CD4-positive, alpha-beta T cell (primary cell): ENCODE measurements at places on chromosomes 4 and X.

GRCh38 chrX:107673933-107674479 is 45.7 kb downstream of the PRPS1 start:
- DNase-seq, result peak; percentile 92

DNA sequence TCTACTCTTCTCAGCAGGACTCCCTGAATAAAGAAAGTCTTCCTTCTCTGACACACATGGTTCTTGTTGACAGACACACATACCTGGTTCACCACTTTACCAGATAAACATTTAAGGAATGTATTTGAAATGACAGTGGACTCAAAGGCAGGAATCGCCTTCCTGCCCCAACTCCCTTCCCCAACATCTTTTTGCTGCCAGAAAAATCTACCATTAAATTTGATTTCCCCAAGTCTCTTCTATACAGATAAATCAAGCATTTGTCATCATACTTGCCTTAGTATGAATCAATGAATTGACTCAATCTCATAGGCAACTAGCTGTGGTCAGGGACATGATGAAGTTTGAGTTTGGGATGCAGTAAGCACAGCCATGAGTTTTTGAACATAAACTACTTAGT is 23.3 kb upstream of the ANXA5 start:
- DNase-seq, result no peak

DNA sequence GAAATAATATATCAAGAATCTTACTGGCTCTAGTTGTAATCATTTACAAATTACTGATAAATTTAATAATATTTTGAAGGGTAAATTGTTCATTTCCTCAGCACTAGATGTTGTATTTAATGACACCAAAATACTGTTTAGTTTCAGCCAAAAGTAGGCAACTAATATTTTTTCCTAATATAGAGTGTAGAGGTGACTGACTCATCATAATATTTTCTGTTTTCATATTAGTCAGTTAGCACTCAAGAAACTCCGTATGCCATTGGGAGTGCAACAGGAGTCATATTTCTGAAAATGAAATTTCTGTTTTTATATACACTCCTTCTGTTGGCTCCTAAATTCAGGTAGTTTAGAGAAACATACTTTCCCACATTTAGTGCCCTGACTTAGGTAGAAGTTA is 36.6 kb upstream of the PTPN13 start:
- no peak for DNase-seq

DNA sequence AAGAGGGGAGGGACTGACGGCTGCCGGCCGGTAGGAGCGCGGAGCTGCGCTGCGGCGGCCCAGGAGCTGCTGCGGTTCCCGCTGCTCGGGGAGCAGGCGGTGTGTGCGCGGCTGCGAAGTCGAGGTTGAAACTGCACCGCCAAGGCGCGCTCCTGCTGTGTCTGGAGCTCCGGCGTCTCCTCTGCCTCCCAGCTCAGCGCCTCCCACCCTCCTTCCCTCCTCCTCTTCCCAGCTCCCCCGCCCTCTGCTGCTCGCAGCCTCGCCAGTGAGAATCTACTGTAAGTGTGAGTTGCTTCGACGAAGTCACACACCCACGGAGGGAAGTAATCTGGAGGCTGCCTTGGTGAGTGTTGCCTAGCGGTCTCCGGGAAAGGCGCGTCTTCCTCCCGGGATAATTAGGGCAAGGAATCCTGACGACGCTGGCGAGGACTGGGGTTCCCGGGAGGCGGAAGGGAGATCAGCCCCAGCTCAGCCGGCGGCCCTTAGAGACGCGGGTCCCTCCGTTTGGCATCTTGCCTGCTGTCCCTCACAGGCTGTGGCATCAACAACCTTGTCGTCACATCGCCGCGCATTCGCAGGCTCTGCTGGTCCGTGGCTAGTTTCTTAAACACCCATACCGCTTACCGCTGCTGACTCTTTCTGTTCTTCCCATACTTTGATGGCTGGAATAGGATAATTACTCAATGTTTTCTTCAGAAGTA is at the start of gene EPHA5:
Gene EPHA5, minus strand, starts transcription at position 159 of the 701 bp plus-strand sequence. CDS start 747 bp downstream, outside the sequence.
- no peak for DNase-seq
